GM04503 (cell line): ENCODE measurements at places on chromosomes 6 and 20.
A peak's percentile ranks its signal among the peaks of the same experiment; 100 is the strongest.

DNA sequence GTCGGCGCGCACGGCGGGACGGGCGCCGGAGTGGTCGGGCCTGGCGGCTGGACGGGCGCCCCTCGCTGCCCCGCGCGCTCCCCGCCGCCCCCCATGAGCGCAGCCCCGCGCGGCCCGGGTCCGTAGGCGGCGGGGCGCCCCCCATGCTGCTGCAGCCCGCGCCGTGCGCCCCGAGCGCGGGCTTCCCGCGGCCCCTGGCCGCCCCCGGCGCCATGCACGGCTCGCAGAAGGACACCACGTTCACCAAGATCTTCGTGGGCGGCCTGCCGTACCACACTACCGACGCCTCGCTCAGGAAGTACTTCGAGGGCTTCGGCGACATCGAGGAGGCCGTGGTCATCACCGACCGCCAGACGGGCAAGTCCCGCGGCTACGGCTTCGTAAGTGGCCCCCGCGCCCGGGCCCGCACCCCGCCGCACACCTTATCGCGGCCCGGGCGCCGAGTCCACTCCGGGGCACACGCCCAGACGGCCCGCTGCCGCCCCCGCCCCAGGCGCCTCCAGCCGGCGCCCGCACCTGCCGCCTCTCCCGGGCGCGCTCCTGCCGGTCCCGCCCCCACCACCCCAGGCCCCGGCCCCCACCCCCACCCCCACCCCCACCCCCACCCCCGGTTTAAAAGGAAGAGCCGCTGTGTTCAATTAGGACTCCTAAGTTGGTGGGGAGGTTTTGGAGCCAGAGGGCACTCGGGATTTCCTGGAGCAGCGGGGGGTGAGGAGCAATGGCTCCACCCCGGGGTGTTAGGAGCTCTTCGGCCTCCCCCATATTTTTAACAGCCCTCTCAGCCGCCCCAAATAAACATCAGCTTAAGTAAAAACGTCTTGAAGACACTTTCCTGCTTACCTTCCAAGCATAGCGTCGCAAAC, 474 bp downstream of the RBM38 start:
- no peak for DNase-seq

- DNase-seq, result peak; percentile 13
Observed at GRCh38 chr20:36407199-36407733, 101.1 kb downstream of the DLGAP4 start.

GRCh38 chr6:154239392-154239791, 117.2 kb downstream of the IPCEF1 start:
- no peak for DNase-seq

GRCh38 chr6:55293116-55293515, 34.2 kb upstream of the GFRAL start:
- no peak for DNase-seq

GRCh38 chr6:14932485-14933182, 313.2 kb upstream of the JARID2 start:
- no peak for DNase-seq

GRCh38 chr6:90194371-90194841, 102.2 kb downstream of the BACH2 start:
- DNase-seq, result peak; percentile 24

DNA sequence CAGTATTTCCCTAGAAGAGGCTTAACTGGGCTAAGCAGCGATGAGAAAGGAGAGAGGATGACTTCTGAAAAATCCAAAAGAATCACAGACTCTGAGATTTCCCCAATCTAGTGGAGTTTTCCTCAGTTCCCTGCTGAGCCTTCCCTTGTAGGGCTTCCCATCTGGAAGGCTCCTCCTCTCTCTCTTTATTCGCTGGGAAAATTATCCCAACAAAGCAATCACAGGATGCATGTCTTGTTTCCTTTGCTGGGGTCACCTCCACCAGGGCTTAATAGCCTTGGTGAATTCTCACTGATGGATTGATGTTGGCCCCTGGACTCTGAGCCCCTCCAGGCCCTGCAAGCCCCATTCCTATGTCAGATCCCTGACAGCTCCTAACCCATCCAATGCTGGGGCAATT, 69.8 kb upstream of the MAFB start:
- no peak for DNase-seq

- DNase-seq, result no peak
Observed at GRCh38 chr20:60283281-60283680, 325.1 kb downstream of the CDH26 start.

GRCh38 chr6:114267897-114268296, 74.9 kb downstream of the HS3ST5 start:
- DNase-seq, result no peak

DNA sequence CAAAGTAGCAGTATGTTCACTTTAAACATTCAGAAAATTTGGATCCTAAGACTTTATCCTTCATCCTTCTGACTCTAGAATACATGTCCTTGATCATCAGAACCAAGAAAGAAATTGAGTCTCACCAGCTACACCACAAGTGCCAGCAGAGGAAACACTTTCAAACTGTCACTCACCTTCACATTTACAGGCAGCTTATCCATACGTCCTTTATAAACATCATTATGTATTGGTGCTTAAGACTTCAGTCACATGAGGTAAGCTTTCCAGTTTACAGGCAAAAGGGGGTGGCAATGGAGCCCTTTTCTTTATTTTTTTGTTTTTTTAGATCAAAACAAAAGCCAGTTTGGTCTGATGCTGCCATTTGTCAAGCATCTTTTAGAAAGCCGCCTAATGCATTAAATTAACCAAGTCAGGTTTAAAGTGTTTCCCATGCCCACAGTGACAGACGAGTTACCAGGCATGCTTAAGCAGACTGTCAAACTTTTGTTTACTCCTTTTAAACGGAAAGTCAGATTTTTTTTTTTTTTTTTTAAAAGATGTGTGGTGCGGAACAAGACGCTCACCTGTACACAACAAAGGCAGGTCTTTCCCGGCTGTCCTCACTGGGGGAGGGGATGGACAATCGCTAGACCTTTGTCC, 952 bp upstream of the BRPF3 start:
- no peak for DNase-seq

- no peak for DNase-seq
Observed at GRCh38 chr6:95530176-95530819, 47.0 kb upstream of the MANEA start.

DNA sequence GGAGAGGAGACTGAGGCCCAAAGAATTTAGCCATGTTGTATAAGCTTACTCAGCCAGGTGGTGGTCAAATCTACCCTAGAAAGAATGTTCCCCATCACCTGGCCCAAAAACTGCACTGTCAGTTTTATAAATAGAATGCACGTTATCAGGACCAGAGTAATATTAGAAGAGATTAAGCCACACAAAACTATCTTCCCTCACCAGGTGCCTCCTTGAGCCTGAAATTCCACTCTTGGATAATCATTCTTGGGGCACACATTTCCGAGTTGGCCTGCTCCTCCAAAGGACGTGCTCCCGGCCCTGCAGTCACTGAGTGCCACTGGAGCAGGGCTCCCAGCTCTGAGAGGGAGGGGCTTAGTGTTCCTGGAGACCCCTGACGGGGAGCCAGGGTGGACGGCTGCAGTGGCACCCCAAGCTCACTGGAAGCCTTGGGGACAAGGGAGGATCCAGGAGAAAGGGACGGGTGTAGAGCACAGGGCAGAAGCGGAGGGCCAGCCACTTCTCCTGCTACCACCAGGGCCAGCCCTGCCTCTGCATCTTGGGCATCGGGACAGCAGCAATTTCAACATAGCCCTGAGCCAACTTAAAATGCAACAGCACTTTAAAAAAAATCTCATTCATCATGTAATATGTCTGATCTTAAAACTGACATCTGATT, 160.8 kb upstream of the QKI start:
- DNase-seq, result no peak

DNA sequence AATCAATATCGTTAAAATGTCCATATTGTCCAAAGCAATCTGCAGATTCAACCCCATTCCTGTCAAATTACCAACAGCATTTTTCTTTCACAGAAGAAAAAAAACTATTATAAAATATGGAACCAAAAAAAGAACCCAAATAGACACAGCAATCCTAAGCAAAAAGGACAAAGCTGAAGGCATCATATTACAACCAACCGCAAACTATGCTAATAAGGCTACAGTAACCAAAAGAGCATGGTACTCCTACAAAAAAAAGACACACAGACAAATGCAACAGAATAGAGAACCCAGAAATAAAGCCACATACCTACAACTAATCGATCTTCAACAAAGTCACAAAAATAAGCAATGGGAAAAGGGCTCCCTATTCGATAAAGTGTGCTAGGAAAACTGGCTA, 49.2 kb downstream of the RNGTT start:
- no peak for DNase-seq

- no peak for DNase-seq
Observed at GRCh38 chr6:43325876-43326275, 17.2 kb upstream of the CRIP3 start.

DNA sequence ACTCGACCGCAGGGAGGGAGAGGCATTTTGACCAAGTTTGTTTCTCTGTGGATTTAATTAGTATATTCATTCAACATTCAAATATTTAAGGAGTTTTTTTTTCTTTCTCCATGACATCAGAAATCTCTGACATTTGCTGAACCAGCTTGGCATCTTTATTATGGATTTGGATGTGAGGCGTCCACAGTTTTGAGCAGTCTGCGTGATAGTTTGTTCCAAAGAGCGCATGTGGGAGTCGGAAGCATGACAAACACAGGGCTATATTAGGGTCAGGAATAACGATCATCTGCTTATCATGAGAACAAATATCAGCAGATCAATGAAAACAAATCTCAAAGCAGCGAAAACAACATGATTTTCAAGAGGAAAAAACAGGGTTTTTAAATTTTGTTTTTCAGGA, 373.2 kb downstream of the CDH4 start:
- no peak for DNase-seq

DNA sequence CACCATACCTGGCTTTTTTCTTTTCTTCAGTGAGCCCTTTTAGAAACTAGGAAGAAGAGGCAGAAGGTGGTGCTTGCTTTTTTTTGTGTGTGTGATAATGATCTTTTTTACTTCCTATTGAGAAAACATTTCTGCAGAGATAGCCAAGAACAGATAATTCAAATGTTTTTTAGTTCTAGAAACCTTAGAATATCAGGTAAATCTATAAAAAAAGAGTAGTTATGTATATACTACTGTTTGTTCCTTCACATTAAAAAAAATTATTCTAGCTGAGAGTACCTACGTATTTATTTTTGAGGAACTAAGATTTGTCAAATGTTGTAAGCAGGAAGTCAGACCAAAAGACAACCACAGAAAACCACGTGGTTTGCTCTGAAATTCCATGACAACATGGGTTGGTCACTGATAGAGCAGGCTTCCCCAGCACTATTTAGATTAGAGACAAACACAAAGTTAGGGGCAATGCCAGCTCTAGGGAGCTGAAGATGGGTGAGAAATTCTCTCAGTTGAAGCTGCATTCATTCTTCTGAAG, 12.8 kb downstream of the STK4 start:
- no peak for DNase-seq

GRCh38 chr6:22366214-22366613, 69.4 kb upstream of the PRL start:
- DNase-seq, result peak; percentile 6

GRCh38 chr6:125507987-125508655, 206.4 kb upstream of the HDDC2 start:
- no peak for DNase-seq

GRCh38 chr6:25277857-25278256, 1.3 kb upstream of the CARMIL1 start:
- DNase-seq, result no peak

DNA sequence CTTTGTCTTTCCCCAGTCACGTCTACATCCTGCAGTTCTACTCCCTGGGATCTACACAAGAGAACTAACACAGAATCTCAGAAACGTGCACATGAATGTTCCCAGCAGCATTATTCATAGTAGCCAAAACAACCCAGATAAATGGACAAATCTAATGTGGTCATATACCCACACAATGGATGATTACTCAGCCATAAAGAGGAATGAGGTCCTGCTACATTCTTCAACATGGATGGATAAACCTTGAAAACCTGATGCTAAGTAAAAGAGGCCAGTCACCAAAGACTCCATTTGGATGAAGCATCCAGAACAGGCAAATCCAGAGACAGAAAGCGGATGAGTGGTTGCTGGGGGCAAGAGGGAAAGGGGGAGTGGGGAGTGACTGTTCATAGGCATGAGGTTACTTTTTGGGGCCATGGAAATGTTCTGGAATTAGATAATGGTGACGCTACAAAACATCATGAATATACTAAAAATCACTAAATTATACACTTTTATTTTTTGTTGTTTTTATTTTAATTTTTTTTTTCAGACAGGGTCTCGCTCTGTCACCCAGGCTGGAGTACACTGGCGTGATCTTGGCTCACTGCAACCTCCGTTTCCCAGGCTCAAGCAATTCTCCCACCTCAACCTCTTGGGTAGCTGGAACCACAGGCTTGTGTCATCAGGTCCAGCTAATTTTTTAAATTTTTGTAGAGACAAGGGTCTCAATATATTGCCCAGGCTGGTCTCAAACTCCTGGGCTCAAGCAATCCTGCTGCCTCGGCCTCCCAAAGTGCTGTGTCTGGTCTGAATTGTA, 50.8 kb upstream of the DSN1 start:
- DNase-seq, result no peak

- no peak for DNase-seq
Observed at GRCh38 chr20:24971376-24972101, 21.0 kb downstream of the APMAP start.

DNA sequence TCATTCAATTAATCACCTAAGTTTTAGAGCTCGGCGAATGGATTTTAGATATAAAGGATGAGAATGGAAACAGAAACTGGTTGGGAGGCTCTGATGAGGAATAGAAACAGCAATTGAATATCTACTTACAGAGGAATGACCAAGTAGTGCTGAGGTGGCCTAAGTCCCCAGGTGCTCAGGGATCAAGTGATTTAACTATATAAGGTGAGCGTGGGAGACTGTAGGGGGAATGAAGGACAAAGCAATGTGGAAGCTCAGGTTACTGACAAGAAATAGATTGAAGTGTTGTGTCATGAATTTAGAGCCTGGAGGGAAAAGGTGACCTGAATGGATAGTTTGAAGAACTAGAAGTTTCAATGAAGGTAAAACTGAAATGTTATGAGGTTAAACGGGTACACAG, 495.4 kb upstream of the SOX4 start:
- DNase-seq, result no peak

DNA sequence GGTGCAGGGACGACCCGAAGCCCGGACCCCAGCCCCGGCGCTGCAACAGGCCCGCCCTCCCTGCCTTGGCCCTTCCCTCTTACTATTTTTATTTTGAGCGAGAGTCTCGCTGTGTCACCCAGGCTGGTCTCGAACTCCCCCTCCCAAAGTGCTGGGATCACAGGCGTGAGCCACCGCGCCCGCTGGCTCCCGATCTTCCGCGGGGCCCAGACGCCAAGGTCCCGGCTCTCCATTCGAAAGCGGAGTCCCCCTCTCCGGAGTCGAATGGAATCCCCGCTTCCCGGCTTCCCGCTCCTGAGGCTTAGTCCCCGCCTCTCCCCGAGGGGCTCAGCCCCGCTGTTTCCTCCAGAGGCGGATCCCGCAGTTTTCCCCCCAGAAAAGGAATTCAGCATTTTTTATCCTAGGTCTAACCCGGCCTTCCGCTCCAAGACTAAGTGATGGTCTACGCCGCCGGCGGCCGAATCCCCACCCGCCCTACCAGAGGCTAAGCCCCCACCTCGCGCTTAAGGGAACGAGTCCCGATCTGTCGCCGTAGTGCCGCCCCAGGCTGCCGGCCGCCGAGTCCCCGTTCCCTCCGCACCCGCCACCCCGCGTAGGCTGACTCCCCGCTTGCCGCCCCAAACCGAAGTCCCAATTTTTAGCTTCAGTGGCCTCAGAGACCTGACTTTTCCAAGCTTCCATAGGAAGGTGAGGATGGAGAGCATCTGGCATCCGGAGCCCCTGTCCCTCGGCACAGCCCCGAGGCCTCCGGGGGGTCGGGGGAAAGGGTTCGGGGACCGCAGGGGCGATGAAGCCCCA, 11.5 kb upstream of the TMC2 start:
- no peak for DNase-seq
